Activated naive CD8-positive, alpha-beta T cell treated with anti-CD3 and anti-CD28 coated beads for 36 hours (primary cell): ENCODE measurements at places on chromosomes 5 and 9. TPM values are rescaled to one million over a fixed set of nuclear protein-coding genes. Genes with fewer than 3 reads are reported as not detected.

DNA sequence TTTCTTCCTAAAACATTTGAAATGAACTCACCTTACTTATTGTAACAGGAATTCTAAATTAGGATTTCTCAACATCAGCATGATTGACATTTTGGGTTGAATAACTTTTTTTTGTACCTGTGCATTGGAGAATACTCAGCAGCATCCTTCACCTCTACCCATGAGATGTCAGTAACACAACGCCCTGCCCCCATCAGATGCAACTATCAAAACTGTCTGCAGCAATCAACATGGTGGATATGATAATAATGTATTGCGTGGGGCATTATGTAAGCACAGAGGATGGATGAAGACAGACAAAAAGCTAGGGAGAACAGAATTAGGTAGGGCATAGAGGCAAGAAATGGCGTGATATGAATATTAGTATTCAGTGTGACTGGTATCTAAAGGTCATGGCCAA lies 94.1 kb downstream of the PLK2 start:
- DNase-seq: no peak

- DNase-seq: no peak
Measured at GRCh38 chr5:50653946-50654345, 12.5 kb upstream of the PARP8 start.

The GCNT4 gene
- 1.6 TPM for total RNA-seq

GRCh38 chr9:83992407-83992806 lies 11.8 kb downstream of the RMI1 start:
- no peak for DNase-seq

The PRELID2 gene
- 2.2 TPM for total RNA-seq

DNA sequence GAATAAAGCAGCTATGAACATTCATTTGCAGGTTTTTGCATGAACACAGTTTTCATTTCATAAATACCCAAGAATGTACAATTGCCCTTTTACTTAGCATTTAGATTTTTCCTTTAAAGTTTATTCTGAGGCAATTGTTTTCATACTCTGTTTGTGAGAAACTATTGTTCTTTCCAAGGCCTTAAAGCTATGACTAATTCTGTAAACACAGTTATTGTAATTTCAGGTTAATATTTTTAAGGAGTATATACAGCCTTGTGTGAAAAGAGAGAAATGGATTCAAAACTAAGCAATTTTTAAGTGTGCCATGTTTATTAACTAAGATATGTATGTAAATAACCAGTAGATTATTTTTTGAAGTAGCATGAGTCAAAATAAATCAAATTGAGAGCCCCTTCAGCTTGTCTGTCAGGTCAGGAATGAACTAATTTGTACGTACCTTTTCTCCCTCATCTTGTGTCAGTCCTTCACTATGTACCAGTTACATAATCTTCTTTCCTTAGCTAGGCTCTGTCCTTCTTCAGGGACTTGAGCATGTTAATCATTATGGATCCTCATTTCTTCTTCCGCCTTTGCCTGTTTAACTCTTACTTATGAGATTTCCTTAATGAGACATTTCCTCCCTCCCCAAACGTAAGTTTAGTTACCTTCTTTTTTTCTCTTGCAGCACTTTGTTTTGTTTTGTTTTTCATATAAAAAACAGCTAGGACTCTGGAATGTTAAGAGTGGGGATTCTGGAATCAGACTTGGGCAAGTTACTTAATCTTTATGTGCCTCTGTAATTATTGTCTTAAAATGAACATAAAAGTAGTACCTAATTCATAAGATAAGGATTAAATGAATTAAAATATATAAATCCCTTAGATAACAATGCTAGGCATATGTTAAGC lies 63.6 kb downstream of the NIPBL start:
- DNase-seq: no peak

GRCh38 chr5:16508730-16509531 lies 43.3 kb upstream of the ZNF622 start:
- no peak for DNase-seq

DNA sequence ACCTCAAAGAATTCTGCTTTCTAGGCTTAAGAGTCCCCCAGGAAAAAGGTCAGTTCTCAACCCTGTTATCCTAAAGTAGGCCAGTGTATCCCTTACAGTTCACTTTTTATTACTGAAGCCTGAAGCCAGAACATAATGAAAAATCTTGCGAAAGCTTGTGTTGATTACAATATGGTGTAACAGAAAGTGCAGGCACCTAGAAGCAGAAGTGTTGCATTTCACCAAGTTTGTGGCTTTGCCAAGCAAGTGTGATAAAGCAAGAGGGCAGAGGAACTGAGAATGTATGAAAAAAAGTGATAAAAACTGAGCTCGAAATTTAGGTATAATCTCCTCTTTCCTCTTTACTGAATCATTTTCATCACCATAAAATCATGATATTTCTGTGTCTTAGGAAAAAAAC lies 26.2 kb downstream of the AGTPBP1 start:
- no peak for DNase-seq

- no peak for DNase-seq
Measured at GRCh38 chr9:130149654-130150286, 22.4 kb upstream of the NCS1 start.
